ENCODE measurements at places on chromosomes 3 and 15.

DNA sequence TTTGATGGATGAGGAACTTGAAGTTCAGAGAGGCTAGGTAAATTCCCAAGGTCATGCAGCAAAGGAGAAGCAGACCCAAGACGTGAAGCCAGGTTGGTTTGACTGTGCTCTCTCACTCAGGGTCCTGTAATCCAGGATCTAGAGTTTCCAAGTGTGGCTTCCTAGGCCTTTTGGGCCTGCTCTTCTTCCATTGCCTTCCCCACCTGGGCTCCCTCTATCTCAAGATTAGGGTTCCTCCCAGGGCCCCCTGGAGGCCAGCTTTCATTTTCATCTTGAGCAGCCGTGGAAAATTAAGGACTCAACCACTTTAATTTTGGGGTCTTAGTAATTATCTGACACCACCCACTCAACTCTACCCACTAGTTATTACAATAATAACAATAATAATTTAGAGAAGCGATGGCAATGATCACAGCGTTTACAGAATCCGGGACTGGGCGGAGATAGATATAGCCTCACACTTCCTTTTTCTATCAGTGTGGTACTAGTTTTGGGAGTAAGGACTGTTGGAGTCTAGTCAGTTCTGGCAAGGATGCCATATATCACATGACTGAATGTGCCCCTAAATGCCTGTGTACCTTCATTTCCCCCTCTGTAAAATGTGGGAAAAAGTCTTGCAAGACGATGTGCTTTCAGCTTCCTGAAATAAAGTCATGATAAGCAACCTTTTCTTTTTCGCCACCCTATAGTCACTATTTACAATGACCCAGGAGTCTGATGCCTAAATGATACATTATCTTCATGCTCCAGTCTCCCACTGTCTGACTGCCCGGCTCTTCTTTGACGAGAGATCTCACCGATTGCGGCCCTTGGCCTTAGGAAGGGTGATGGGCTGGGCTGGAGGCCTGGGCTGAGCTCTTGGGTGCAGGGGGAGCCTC lies 30.2 kb upstream of the MAGEF1 start:
- DNase-seq: no peak

DNA sequence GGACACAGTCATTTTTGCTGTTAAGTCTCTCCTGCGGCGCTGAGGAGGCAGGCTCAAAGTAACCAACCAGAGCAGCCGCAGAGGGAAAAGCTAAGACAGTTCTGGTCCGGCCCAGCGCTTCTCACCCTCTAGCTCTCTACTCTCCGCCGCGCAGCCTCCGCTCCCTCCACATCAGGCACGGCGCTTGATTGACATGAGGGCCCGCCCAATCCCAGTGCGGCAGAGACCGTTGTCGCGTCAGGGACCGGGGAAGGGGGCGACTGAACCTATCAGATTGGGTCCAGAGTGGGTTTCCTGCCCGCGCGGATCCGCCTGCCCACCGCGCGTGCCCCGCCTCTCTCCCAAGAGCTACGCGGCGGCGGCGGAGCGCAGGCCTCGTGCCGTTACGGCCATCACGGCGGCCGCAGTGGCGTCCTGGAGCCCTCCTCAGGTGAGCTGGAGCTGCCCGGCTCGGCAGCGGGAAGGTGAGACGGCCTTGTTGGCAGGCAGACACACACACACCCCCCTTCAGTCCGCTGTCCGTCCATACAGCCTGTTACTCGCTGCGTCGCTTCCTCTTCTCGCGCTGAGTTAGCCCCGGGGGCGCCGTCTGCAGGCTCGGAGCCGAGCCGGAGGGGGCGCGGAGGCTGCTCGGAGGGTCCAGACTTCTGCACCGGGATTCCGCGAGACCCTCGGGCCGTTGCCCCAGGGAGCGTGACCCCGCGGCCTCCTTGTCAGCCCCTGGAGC lies at the start of gene NCK1:
TSS of gene NCK1 (plus strand) at position 319 of the 727 bp plus-strand sequence. CDS start 65,794 bp downstream, outside the sequence.
- DNase-seq: peak; percentile 97

- peak; percentile 56 for DNase-seq
These were observed 41.5 kb downstream of the IDH2 start for GRCh38 chr15:90060797-90061196.

GRCh38 chr15:78216276-78217104 lies 17.9 kb downstream of the ACSBG1 start:
- no peak for DNase-seq

- DNase-seq: no peak
These were observed 86.9 kb downstream of the ATP10A start for GRCh38 chr15:25776071-25776746.

GRCh38 chr15:41943543-41944312 lies 28.6 kb downstream of the EHD4 start:
- no peak for DNase-seq

GRCh38 chr3:25582242-25582641 lies 82.5 kb downstream of the TOP2B start:
- peak; percentile 29 for DNase-seq

DNA sequence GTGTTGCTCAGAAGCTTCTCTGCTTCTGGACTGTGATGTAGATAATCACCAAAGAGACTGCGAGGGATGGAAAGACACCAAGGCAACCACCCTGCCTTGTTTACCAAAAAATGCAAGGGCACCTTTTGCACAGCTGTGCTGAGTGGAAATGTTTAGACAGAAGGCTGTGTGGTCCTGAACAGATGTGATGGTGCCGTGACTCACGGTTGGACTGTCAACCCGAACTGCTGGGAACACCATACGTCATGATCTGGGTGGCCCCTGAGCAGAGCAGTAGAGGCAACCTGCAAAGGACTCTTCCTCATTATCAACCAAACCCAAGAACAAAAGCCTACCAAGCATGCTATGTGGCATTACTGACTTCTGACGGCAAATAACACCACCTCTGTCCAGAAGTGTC lies 61.3 kb upstream of the LPP start:
- DNase-seq: no peak

DNA sequence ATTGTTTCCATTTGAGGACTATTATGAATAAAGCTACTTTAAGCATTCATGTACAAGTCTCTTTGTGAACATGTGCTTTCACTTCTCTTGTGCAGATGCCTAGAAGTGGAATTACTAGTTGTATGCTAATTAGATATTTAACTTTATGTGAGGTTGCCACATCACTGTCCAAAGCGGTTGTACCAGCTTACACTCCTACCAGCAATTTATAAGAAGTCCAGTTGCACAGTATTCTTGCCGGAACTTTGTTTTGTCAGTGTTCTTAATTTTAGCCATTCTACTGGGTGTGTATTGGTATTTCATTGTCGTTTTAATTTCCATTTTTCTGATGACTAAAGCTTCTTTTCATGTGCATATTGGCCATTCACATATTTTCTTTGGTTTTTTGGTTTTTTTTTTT lies 29.1 kb downstream of the SEMA3G start:
- DNase-seq: no peak

DNA sequence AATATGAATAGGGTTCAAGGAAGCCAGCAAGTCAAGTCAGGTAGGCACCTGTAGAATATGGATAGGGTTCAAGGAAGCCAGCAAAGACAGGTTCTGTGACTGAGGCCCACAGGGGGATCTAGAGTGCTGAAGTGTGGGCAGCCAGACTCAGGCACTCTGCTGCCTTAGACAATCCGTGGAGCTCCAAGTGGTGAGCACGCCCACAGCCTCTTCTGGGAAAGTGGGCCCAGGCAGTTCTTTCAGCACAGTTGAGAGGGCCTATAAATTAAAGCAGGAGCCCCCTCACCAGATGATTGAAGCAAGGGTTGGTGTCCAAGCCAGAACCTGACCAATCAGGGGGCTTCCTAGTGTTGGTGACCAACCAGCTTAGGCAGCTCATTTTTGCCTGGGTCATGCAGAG lies 51.0 kb downstream of the ANP32A start:
- no peak for DNase-seq

- DNase-seq: no peak
These were observed 8.5 kb downstream of the EOMES start for GRCh38 chr3:27713435-27714145.

DNA sequence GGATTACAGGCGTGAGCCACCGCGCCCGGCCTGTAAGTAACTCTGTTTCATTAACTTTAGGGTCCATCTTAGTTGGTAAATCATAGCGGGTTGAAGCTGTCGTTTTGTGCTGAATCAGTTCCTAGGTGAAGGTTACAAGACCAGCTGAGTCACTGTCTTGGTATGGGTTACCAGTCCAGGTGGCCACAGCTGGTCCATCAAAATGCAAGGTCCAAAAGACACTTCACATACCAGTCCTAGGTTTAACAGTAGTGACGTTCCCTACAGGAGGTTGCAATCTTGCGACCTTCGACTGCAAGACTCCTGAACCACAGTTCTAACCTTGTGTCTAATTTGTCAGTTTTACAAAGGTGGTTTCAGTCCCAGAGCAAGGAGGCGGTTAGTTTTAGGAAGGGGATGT lies 160.1 kb upstream of the ATP10A start:
- DNase-seq: no peak

GRCh38 chr3:46868287-46868686 lies 5.0 kb upstream of the MYL3 start:
- no peak for DNase-seq

- DNase-seq: no peak
These were observed 251.7 kb downstream of the GRM7 start for GRCh38 chr3:7112523-7113056.

GRCh38 chr3:36823806-36824205 lies 59.5 kb upstream of the DCLK3 start:
- no peak for DNase-seq

DNA sequence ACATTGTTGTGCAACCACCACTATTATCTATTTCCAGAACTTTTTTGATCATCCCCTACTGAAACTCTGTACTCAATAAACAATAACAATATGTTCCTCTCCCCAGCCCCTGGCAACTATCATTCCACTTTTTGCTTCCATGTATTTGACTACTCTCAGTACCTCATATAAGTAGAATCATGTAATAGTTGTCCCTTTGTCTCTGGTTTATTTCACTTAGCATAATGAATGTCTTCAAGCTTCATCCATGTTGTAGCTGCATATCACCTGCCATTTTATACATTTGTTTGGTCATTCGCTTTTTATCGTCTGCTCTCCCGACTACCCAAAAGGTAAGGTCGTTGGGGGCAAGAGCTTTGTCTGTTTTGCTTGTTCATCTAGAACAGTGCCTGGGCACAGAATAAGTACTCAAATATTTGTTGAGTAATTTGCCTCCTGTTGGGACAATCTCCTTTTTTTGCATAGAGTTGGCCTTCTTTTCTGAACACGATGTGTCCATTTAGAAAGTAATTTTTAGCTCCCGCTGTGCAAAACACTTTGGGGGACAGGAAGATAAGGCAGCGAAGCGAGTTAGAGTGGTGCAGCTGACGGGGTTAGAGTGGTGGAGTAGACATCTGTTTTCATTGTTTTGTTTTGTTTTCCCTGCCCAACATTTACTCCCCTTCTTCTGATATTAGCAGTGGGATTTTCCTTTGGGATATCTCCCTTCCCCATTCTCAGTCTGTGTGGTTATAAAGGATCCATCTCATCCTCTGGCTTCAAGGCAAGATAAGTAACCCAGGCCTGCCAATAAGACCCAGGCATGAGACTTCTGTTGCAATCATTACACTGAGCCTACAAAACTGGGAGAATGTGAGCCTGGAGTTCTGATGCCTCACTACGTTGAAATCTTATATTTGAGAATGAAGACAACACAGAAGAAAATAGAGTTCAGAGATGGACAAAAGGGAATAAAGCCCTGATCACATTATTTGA lies 83.4 kb upstream of the RNU6-1 start:
- DNase-seq: no peak

DNA sequence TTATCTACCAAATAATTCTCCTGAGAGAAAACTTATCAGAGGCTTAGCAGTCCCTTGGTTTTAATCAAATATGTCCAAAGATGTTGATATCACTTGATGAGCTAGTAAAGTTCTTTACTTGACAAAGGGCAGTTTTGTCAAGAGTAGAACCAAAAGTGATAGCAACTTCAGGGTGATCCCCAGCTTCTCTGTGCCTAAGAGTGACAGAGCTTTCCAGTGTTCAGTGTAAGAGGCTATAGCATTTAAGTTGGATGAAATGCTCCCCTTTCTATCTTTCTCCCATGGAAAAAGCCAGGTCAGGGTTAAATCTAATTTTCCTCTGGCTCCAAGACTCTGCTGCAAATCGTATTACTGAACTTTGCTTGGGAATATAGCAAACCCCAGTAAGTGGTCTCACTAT lies 120.8 kb downstream of the UNC13C start:
- DNase-seq: no peak

DNA sequence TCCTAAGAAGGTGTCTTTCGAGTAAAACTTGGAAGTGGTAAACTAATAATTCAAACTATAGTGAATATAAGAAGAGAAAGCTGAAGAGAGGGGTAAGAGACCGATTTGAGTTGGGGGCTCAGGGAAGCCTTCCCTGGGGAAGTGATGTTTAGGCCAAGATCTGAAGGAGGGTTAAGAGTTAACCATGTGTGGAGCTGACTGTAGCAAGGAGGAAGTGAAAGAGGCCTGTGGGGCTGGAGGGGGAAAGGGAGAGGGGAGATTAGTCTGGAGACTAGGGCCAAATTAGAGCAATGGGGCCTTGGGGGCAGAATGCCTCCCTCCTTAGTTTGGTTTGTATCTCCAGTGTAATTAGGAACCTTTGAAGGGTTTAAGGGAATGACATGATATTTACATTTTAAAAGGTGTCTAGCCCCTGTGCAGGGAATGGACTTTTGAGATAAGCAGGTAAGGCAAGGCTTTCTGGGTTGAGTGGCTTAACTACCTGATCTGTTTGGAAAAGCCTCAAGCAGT lies 2.2 kb downstream of the ZNF592 start:
- DNase-seq: peak; percentile 33

GRCh38 chr15:98324341-98324970 lies 323.9 kb upstream of the IGF1R start:
- DNase-seq: no peak

- DNase-seq: no peak
These were observed 440.8 kb downstream of the PYDC2 start for GRCh38 chr3:191901741-191902140.

DNA sequence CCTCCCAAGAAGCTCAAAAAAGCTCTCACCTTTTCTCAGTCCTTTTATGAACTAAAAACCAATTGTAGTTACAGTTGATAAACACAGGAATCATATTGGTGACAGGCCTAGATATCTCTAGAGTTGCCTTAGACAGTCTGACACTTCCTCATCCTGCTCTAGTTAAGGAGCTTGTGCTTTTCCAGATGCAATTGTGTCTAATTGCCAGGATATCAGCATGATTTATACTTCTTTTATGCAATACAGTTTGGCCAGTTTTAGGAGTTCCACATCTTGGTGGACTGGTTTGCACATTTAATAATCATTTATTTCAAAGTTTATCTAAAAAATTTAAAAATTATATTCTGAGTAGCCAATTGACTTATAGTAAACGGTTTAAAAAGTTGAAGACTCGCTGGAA lies 95.7 kb downstream of the DUT start:
- DNase-seq: no peak

DNA sequence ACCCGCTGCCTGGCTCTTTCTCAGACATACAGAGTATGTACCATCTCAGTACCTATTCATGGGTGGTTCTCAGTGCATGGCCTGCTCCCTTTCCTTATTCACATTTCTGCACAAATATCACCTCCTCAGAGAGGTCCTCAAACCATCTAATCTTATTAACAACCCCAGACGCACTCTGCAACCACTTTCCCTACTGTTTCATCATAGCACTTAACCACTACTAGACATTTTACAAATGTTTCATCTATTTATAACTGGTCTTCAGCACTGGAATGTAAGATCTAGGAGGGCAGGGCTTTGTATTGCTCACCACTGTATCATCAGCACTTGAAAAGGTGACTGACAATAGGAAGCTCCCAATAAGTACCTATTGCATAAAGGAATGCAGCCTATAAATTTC lies 45.1 kb downstream of the TNIK start:
- DNase-seq: no peak

- DNase-seq: no peak
These were observed 18.3 kb upstream of the SETMAR start for GRCh38 chr3:4284865-4285264.

All from suppressor macrophage (primary cell).